ENCODE measurements at places on chromosomes 6 and 20.
A peak's percentile ranks its signal among the peaks of the same experiment; 100 is the strongest.

- no peak for DNase-seq
These were observed 49.7 kb upstream of the PHACTR1 start for GRCh38 chr6:12666886-12667285.

- no peak for DNase-seq
These were observed 14.1 kb downstream of the CPNE1 start for GRCh38 chr20:35650632-35651031.

- DNase-seq: no peak
These were observed 45.6 kb upstream of the RAB23 start for GRCh38 chr6:57267586-57268293.

- DNase-seq: no peak
These were observed 19.4 kb upstream of the KCNB1 start for GRCh38 chr20:49501917-49502316.

DNA sequence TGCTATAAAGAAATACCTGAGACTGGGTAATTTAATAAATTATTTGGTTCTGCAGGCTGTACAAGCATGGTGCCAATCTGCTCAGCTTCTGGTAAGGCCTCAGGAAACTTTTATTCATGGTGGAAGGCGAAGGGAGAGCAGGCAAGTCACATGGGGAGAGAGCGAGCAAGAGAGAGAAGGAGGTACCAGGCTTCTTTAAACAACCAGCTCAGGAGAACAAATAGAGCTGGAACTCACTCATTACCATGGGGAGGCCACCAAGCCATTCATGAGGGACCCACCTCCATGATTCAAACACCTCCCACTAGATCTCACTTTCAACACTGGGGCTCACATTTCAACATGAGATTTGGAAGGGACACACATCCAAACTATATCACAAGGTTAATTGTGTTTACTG, 44.9 kb upstream of the CRISP1 start:
- no peak for DNase-seq

DNA sequence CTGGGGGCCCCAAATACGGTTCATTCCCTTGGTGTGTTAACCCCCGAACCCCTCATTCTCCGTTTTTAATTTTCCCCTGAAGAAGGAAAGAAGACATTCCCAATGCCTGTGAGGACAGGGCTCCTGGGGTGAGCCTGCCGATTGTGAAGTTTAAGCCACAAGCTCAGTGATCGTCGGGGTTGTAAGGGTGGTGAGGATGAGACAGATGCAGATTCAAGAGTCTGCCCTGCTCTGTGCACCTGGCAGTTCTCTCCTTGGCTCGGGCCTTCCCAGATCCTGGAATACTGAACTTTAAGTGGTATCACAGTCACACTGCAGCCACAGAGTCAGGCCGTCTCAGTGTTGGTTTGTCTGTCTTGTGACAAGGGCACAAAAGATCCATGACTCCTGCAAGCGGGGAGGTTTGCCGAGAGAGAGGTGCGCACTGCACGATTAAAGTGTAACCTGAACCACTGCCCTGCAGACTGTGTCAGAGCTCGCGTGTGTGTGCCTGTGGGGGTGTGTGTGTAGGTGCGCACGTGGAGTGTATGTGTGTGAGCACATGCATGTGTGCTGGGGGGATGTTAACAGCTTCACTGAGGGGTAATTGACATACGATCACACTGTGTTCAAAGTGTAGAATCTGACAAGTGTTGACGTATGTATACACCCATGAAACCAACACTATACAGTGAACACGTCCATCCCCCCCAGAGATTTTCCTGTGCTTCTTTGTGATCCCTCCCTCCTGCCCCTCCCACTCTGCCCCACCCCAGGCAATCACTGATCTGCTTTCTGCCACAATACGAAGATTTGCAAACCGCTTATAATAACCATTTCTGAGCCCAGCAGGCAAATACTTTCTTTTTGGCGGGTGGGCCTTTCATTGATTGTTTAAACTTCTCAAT, 38.9 kb downstream of the RPP40 start:
- DNase-seq: no peak

DNA sequence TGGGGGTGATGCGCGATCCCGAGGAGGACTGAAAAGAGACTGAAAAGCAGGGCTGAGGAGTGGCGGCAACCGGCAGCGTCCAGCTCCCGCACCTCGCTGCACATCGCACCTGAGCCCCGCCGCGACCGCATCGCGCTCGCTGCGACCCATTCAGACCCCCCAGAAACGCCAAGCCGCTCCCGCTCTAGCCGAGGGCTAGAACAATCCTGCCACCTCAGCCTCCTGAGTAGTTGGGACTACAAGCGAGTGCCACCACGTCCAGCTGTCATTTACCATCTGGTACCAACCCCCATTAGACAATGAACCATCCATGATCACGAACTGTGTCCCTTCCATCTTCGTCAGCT, 33.2 kb downstream of the HLA-A start:
- peak; percentile 4 for DNase-seq

GRCh38 chr6:122530440-122531046, 58.9 kb upstream of the SERINC1 start:
- DNase-seq: peak; percentile 21

DNA sequence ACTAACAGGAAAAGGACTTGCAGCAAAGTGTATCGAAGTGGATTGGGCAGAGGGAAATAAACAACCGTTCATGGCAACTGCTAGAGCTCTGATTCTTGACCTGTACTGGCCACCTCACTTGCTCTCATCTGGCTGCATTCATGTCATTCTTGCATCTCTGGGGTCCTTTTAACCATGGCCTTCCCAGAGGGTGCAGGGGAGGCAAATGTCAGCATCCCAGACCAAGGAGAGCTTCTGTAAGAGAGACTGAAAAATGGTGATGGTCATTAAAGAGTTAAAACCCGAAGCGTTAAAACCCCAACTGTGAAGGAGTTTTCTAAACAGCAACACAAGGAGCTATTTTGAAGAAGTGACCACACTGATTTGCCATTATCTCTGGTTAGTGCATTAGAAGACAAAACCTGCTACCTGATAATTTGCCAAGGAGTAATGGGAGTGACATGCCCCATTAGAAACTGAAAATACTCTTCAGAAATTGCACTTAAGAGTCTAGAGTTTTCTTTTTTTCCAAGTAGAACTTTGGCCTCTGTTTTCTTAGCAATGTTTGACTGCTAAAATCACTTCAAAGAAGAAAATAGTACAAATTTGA, 62.4 kb downstream of the APCDD1L start:
- no peak for DNase-seq

GRCh38 chr20:42530191-42530590, 659.5 kb downstream of the PTPRT start:
- no peak for DNase-seq

GRCh38 chr6:117228202-117228601, 37.2 kb upstream of the VGLL2 start:
- DNase-seq: no peak

- DNase-seq: no peak
These were observed 44.9 kb upstream of the TMEM170B start for GRCh38 chr6:11492464-11493290.

- DNase-seq: no peak
These were observed 23.2 kb downstream of the UBE2V1 start for GRCh38 chr20:50089787-50090177.

DNA sequence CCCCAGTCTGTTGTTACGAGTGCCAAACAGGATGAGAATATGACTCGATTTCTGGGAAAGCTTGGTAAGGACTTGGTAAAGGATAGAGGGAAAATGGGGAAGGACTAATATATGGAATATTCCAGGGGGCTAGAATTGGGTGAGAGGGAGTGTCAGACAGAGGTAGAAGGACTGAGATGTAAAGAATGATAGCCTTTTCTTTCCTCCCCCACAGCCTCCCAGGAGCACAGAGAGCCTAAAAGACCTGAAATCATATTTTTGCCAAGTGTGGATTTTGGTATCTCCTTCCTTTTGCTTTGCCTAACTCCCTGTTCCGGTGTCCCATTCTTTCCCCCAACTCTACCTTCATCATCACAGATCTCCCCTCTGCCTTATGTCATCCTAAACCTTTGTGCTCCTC, 3.1 kb downstream of the MSH5 start:
- no peak for DNase-seq

GRCh38 chr20:31839782-31840487, 5.5 kb downstream of the FOXS1 start:
- no peak for DNase-seq

DNA sequence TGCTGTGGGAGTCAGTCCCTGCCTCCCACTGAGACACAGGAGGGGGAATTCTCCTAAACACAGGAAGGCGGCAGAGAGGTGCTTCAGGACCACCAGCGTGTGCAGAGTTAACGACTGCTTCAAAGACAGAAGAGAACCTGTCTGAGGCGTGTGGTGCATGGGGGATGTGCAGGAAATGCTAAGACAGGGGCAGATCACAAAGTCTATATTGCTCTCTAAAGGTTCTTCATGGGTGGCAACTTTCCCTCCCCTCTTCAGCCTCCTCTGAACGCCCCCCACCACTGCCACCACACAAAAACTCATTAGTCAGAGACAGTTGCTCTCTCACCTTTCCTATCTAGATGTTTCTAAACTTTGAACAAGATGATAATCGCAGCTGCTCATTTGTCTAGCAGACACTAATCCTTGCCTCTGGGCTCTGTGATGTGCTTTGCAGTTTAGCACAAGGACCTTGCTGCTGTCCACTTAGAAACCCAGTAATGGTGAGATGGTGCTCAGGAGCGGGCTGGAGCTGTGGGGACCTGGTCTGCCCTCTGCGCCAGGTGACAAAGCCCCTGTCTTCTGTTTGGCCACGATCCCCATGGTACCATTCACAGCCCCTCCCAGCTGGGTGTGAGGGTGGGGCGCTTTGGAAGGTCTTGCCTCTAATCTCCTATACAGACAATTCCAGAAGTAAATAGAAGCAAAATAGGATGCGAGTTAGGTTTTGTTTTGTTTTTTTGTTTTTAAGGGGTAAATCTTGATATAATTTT, 219.6 kb downstream of the NRN1 start:
- DNase-seq: no peak

DNA sequence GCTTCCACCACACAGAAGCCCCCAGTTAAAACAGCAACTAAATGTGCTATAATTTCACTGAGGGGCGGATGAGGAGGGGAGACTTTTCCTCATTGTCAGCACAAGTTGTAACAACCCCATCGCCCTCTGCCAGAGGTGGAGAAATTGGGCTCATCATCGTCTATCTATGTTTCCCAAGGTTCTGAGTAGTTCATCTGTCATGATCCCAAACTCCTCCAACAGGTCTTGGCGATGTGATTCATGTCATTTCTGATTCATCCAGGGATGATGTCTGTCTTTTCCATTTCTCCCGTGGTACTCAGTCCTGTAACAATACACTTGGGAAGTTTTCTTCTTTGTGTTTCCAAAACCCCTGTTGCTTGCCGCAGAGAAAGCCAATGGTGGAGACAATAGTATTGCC, 51.0 kb downstream of the TFAP2A start:
- no peak for DNase-seq

DNA sequence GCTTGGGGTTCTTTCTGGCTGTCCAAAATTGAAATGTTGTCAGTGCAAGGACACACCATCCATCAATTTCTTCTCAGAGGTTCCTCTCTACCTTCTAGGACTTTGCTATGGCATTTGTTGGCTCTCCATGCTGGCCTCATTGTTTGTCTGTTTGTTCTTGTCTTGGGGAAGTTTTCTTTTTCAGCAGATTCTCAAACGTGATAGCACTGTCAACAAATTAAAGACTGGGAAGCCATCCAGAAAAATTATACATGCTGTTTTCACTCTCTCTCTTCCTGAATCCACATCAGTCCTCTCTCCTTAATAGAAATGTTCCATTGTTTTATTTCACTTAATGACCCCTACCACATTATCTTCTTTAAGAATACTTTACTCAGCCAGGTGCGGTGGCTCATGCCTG, 130.4 kb downstream of the PCSK2 start:
- DNase-seq: no peak

GRCh38 chr6:14772188-14772587, 473.7 kb upstream of the JARID2 start:
- no peak for DNase-seq

DNA sequence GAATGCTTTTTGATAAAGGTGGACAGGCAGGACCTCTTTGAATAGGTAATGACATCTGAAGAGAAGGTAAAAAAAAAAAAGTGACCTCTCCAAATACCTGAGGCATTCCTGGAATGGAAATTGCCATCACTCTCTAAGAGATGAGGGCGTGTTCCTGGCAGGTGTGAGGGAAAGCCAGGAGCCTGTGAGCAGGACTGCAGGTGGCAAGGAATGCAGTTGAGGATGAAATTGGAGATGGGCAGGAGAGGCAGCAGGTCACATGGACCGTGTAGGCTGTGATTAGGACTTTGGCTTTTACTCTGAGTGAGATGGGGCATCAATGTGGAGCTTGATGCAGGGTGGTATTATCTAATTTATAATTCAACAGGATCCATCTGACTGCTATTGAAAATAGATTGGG, 227.4 kb downstream of the LRFN2 start:
- DNase-seq: no peak

DNA sequence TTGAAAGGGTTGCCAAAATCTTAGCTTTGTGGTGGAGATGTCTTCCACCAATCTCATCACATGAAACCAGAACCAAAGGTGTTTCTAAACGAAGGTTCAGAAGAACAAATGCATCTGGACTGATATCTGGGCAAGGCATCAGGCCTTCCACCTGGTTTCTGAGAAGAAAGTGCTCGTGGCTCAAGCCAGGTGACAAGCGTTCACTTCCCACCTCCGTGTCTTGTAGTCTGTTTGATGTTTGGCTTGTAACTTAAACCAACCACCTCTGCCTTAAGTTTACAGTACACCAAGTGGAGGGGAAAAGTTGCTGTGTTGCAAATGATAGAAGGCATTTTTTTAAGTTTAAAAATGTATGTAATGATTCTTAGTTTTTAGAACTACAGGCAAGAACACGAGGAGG, 66.9 kb upstream of the MAP3K7 start:
- DNase-seq: no peak

DNA sequence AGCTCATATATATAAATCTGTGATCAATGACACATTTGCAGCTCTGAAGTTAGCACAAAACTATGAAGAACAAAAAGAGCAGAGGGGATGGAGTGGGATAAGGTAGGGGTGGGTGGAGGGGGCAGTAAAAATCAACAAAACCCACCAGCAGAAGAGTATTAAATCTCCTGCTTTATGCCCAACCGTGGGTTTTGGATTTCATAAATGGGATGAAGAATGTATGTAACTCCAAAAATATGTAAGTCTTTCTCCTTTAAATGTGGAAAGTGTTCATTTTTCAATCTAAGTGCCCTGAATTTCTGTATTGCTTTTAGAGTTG, 480.3 kb upstream of the MARCKS start:
- DNase-seq: no peak

GRCh38 chr20:8489094-8489883, 357.2 kb downstream of the PLCB1 start:
- no peak for DNase-seq

GRCh38 chr20:23099791-23100719, 13.9 kb upstream of the CD93 start:
- DNase-seq: no peak

DNA sequence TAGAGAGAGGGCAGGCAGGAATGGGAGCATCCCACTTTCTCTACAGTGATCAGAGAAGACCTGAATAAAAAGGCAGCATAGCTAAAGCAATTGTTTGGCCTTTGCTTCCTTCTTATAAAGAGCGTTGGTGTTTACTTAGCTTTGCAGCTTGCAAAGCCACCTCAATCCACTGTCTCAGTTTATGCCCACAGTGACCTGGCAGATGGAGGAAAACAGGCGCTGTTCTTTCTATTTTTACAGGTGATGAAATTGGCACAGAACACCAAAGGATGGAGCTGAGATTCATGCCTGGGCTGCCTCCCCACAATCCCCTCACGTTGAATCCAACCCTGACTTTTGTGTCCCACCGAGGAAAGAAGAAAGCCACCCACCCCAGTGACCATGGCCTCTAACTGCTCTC, 130.5 kb downstream of the TTLL2 start:
- no peak for DNase-seq

Measured in nucleus accumbens (tissue), 56 donors.